Adipocyte (in vitro differentiated cells): ENCODE measurements at places on chromosomes 1 and 21.
A peak's percentile ranks its signal among the peaks of the same experiment; 100 is the strongest.

GRCh38 chr1:167605576-167605975 is 24.5 kb upstream of the RCSD1 start:
- no peak for DNase-seq

DNA sequence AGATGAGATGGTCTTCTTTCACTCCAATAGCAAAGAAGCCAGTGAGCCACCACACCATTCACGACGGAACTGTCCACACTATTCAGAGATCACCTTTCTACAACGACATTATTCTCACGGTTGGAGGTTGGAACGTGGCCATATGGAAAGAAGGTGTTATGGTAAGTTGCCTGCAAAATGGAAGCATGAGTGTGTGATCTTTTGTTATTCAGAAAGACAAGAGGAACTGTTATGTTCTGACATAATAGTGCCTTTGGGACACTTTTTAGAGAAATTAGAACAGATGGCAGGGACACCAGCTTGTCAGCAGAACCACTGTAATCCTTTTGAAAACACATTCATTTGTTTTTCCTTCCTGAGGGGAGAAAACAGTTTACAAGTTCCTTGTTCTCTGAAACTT is 75.8 kb upstream of the MCOLN3 start:
- DNase-seq = no peak

DNA sequence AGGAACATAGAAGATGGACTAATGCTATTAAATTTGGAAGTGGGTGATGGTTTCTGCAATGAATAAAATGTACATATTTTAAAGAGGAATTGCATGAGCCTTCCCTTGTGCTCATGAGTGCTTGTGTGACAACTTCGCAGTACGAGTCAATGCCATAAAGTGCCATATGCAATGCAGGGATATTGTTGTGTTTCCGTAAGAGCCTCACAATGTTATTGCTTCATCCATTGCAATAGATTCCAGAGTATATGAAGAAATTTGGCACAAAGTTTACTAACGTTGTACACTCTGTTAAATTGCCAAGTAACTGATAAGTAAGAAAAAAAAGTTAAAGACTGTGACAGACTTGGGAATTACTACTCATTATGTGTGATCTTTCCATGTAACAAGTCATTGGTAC is 22.3 kb downstream of the BTG3 start:
- DNase-seq = peak; percentile 3

DNA sequence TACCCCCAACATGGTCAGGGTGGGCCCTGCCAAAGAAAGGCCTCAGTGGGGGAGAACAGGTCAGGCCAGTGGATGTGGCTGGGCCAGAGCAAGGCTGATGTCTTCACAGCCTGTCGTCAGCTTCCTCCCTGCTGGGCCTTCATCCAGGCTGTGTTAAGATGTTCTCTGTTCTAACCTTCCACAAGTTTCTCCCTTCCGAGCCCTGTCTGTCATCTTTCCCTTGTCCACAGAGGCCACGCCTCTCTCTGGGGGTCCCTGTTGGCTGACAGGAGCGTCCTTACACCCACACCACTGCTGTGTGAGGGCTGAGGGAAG is 36.2 kb downstream of the SIM2 start:
- DNase-seq = no peak

DNA sequence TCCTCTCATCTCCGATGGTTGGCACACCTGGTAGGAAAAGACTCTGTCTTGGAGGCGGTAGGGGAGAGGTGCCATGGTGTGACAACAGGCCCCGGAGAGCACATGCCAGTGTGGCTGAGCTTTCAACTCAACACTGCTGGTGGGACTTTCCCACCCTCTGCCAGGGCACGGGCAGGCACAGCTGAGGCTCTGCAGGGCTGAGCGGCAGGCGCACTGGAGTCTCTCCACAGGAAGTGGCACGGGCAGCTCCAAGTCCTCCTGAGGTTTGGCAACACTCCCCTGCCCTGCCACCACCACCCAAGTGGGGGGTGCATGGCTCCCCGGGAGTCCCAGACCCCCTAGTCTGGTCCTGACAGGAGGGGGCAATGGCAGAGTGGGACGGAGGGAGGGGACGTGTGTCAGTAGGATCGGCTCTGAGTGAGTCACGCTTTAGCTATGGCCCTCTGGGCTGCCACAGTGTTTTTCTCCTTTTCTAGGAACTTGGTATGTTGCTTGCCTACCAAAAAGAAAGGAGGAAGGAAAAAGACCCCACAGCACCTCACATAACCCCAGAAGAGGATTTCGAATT is 27.3 kb upstream of the EVA1B start:
- DNase-seq = peak; percentile 89

GRCh38 chr1:51961231-51961630 is 29.3 kb downstream of the RAB3B start:
- no peak for DNase-seq

DNA sequence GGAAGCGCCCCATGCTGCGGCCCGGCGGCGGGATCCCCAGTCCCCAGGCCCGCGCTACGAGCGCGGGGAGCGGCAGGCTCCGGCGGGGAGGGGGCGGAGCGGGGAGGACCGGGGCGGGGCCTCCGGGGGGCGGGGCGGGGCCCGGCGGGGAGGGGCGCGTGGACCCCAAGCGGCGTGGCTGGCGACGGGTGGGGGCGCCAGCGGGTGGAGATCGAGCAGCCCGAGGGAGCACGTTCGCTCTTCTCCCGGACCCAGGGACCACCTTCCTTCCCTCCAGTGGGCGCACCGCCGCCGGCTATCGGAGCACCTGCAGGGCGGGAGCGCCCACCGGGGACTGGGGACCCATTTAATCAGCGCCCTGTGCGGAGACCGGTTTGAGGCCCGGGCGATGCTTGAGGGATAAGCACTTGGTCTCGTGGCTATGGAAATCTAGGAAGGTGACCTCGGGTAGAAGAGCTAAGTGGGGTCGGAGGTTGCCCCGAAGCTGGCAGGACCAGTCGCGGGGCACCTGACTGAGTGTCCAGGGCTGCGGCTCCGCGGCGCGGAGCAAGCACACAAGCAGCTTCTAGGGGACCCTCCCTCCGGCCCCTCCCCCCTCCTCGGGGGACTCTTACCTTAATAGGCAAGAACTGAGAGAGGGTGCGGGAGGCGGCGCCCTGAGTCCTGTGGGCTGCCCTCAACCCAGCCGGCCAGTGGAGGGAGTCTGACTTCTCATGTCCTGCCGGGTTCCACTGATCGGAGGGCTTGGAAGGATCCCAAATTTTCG is at the start of gene TSPAN2:
Gene TSPAN2, minus strand, starts transcription at position 84 of the 766 bp plus-strand sequence. Its CDS starts 71 bp downstream, at position 13.
- DNase-seq = peak; percentile 31

- no peak for DNase-seq
These were observed 25.4 kb upstream of the VWA5B1 start for GRCh38 chr1:20265250-20265649.

- no peak for DNase-seq
These were observed 8.5 kb upstream of the MYBPHL start for GRCh38 chr1:109315288-109315687.

- DNase-seq = no peak
These were observed 86.6 kb upstream of the SLC25A33 start for GRCh38 chr1:9452516-9453140.

GRCh38 chr1:110967256-110967655 is 3.5 kb upstream of the LRIF1 start:
- DNase-seq = no peak

- DNase-seq = no peak
These were observed 8.9 kb upstream of the GPR37L1 start for GRCh38 chr1:202113690-202114300.

DNA sequence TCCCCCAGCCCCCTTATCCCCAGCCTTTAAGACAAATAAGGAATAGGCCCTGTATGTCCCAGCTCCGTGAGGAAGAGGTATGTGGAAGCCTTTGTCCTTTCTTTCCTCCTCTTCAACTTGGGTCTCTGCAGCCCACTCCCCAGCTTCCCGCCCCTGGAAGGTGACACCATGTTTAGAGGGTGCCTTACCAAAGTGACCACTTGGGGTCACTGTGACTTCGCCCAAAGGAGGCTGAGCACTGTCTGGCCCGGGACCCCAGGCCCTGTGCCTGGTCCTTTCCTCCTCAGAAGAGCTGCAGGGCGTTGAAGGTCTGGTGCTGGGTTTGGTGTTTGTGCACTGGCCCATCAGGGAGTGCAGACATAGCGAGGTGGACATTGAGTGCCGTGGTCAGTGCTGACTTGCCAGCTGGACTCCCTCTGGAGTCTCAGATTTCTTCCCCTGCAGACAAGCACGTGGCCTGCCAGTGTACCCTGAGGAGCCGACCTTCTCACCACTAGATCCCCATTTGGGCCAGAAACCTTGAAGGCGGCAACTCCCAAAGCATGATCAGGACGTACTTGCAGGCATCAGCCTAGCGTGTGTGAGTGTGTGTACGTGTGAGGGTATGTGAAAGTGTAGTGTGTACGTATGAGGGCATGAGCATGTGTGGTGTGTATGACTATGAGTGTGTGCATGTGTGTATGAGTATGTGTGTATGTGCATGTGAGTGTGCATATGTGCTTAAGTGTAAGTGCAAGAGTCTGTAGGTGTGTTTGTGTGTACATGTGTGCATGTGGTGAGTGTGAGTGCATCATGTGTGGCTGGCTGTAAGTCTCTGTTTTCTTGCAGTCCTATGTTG is 181.4 kb upstream of the KIAA0040 start:
- peak; percentile 19 for DNase-seq

GRCh38 chr1:236947794-236948193 is 56.4 kb downstream of the MT1HL1 start:
- no peak for DNase-seq

GRCh38 chr21:44959376-44960091 is 19.7 kb downstream of the SLX9 start:
- DNase-seq = no peak

- DNase-seq = no peak
These were observed 187.0 kb upstream of the ESRRG start for GRCh38 chr1:216910081-216910840.

DNA sequence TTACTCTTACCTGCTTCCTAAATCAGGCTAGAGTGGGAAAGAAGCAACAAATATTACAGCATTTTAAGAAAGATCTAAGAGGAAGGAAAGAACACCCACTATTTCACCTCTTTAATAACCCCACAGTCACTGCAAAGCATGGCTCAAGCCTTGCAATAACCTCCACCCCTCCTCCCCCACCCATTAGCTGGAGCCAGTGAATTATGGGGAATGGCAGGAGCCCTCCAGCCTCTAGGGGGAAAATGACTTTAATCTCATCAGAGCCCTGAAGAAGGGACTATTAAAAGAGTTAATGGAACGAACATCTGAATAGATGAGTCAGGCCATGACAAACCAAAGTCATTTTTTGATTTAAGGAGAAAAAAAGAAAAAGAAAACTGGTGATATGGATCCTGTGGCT is 630.7 kb upstream of the PLXNA2 start:
- no peak for DNase-seq

- DNase-seq = no peak
These were observed 35.4 kb upstream of the SLFNL1 start for GRCh38 chr1:41056907-41057306.

GRCh38 chr1:165174491-165174890 is 182.0 kb downstream of the LMX1A start:
- DNase-seq = no peak

DNA sequence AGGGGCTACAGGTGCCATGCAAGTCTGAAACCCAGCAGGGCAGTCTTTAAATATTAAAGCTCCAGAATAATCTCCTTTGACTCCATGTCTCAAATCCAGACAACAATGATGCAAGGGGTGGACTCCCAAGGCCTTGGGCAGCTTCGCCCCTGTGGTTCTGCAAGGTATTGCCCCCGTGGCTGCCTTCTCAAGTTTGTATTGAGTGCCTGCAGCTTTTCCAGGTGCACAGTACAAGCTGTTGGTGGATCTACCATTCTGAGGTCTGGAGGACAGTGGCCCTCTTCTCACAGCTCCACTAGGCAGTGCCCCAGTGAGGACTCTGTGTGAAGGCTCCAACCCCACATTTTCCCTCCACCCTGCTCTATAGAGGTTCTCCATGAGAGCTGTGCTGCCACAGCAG is 3.7 kb upstream of the MROH9 start:
- DNase-seq = no peak

DNA sequence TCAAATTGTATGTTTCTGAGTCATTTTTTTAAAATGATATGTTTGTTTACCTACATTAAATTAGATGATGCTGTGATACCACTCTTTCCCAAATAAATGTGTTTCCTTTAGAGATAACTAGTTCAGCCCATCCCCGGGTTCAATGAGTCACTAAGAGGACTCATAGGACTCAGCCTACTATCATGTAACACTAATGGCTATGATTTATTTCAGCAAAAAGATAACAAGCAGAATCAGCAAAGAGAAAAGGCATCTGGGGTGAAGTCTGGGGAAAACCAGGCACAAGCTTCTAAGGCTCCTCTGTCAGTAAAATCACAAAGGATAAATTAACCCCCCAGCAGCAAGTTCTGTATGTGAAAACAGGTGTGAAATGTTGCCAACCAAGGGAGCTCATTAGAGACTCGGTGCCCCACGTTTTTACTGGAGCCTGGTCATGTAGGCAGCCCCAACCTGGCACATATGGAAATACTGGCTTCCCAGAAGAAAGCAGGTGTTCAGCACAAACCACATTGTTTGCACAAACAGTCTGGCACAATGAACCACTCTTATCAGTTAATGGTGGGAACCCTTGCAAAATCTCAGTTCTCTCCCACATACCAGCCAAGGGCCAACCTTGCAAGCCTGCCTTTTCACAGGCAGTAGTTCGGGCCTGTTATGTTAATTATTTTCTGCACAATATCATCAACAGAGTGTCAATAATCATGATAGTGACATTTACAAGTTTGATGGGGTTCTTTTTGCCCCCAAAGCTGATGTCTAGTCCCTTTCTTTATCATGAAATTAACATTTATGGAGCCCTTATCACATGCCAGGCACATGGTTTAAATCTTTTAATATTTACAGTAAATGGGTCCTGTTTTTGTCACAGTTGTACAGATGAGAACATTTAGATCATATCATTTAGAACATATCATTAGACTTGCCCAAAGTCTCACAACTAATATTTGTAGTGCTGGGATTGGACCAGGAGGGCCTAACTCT is 23.1 kb upstream of the CNN3 start:
- DNase-seq = no peak

- DNase-seq = no peak
These were observed 41.7 kb downstream of the GABPA start for GRCh38 chr21:25776440-25776839.

GRCh38 chr1:65421351-65422025 is 1.0 kb downstream of the LEPR start:
- DNase-seq = peak; percentile 64

- DNase-seq = peak; percentile 23
These were observed 69.0 kb downstream of the KCND3 start for GRCh38 chr1:111920221-111921024.

GRCh38 chr1:31783846-31784245 is 19.7 kb upstream of the ADGRB2 start:
- DNase-seq = no peak
